ENCODE measurements at places on chromosomes 11 and 22.

- no peak for DNase-seq
Observed at GRCh38 chr11:119785131-119785530, 56.1 kb upstream of the NECTIN1 start.

GRCh38 chr22:49934160-49934890, 15.9 kb downstream of the CRELD2 start:
- no peak for DNase-seq

GRCh38 chr11:124751741-124752470, at the start of gene VSIG2:
Gene VSIG2 (minus strand): TSS chr11:124752255. CDS start chr11:124752137, 118 bp downstream.
- no peak for DNase-seq

GRCh38 chr11:65260302-65260701, 1.5 kb upstream of the POLA2 start:
- no peak for DNase-seq

DNA sequence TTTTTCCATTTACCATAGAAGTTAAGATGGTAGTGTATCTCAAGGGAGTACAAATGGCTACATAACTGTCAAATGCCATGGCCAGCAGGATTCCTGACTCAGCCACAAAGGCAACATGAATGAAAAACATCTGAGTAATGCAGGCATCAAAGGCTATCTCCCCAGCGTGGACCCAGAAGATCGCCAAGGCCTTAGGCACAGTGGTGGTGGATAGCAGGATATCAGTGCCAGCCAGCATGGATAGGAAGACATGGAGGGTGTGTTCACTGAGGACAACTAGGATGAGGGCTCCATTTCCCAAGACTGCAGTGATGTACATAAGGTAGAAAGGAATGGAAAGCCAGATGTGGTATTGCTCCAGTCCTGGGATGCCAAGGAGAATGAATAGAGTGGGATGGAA, 18.0 kb downstream of the OR52B2 start:
- no peak for DNase-seq

DNA sequence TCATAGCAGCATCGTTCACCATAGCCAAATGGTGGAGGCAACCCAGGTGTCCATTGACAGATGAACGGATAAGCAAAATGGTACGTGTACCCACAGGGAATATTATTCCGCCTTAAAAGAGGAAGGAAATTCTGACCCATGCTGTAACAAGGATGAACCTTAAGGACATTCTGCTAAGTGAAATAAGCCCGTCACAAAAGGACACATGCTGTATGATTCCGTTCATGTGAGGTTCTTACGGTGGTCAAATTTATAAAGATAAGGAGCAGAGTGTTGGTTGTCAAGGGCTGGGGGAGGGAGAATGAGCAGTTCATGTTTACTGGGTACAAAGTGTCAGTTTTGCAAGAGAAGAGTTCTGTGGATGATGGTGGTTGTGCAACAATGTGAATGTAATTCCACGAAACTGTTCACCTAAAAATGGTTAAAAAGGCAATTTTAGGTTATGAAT, 26.3 kb downstream of the APOL1 start:
- DNase-seq: no peak

DNA sequence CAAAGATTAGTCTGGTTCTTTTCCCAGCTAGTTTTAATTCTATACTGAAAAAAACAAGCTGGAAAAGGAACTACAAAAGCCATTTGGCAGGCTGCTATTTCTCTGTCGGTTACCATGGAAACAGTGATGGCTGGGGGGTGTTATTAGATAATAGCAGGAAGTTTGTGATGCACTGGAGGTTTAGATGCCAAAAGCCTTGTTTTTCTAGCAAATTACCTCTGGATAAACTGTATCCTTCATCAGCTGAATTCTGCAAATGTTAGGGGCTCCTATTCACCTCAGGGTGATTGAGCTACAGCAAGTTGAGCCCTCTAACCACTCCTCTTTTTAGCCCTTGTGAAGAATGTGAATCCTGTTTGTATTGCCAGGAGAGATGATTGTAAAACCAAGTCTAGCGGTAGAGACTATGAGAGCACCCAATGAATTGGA, 25.2 kb downstream of the ALKBH3 start:
- DNase-seq: no peak

- no peak for DNase-seq
Observed at GRCh38 chr11:8610532-8611116, 16.6 kb upstream of the STK33 start.

DNA sequence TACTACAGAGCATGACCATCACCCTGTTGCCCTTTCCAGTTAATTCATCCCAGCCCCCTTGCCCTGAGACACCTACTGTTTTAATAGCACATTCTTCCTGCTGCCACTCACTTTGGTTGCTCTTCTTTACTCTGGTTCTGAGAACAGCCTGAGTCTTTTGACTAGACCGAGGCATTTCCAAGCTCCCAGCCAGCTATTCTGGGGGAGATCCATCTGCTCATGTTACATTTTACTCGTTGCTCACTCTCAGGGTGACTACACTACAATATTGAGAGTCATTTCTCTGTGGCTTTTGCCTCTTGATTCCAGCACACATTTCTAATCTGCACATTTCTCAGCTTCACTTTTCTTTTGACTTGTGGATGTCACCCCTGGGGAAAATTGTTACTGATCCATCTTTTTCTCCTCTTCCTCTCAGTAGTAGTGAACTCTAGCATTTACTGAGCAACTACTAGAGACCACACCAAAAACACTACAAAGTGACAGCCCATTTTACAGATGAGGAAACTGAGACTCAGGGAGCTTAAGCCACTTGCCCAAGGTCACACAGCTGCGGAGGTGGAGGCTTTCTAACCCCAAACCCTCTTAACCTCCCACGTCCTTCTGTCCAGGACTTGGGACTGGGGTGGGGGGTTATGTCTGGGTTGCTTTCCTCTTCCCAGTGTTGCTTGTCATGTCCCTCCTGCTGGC, 117.8 kb downstream of the C11orf91 start:
- no peak for DNase-seq

DNA sequence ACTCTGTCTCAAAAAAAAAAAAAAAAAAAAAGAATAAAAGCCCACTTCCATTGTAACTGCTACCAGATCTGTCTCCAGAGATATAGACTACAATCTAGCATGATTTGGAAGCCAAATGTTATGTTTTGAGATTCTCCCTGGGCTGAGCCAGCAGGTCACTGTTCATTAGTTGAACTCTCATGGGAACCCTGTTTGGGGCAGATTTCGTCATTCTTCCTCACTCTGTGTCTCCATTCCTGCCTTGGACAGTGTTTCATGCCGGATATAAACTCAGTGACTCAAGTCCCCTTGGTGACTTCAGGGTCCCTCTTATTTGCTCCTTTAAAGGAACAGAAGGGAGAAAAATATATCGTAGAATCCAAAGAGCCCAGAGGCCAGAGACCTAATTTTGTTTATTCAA, 378.1 kb downstream of the LARGE1 start:
- DNase-seq: no peak

DNA sequence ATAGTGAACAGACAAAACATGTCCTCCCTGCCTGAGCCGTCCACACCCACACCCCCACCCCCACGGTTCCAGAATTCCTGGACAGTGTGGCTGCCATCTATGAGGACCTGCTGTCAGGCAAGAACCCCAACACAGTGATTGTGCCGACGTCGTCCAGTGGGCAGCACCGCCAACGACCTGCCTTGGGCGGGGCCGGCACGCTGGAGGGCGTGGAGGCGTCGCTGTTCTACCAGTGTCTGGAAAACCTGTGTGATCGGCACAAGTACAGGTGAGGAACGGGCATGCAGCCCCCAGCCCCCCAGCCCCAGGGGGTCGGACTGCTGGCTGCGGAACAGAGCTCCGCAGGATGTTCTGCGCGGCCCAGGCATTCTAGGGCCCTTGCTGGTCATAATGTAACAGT, 19.7 kb downstream of the ARFGAP2 start:
- no peak for DNase-seq

DNA sequence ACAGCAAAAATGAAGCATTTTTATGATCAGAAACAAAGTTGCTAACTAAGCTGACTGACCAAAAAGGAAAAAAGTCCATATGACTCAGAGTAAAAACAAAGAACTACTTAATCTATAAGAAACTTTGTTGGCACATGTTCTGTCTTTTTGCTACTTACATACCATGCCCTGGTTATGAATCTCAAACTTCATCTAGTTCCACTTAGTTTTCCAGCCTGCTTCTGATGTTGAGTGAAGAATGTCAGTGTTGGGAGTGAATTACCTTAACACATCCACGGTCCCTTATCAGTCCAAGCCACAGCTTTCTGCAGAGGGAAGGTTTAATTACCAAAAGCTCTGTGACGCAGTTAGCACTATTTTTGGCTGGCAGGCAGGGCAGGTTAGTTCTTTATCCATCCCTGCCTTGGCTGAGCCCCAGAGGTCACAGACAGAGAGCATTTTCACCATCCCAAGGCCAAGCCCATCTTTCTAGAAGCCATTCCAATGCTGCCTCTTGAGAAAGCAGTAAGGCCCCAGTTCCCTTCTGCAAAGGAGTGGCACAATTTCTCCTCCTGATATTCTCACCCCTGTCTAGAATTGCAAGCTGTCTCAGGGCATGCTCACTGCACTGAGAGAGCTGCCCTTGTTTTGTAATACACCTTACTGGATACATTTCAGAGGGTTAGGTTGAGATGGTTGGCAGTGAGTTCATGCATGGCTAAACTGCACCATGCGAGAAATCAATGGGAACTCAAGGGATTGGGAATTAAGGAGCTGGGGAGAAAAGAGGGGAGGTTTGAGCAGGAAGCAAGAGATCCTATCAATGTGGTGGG, 67.1 kb downstream of the SLC1A2 start:
- DNase-seq: no peak

GRCh38 chr11:109422870-109423465, 978 bp downstream of the C11orf87 start:
- DNase-seq: peak; percentile 54

GRCh38 chr22:26656891-26657851, at the start of gene MIAT:
Gene MIAT (plus strand): TSS chr22:26657588.
- peak; percentile 89 for DNase-seq

DNA sequence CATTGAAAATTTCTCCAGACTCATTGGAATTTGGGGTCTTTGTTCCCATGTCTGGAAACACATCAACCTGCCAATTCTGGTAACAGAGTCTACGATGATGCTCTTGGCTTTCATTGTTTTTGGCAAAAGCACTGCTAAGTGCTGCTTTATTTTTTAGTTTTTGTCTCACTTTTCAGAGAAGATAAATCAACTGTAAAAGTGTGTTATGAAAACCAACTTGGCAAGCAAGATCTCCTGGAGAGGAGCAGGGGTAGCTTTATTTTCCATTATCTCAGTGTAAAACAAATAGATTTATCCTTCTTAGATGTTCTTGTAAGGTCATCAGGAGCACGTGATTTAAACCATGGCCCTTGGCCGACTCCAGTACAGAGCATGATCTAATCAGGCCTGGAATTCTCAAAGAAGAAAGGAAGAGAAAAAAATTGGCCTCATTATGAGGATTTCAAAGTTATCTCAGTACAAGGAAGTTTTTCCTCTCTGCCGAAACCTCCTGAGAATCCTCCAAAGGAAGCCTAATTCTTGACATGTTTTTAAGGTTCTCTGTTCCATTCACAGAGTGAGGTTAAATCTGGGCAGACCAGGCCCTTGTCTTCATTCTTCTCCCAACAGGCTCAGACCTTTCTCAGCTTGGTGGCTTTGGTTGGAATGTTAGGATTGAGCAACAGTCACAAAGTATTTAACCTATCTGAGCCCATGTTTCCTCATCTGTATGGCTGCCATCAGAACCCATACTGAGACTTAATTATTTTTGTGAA, 16.4 kb upstream of the PAMR1 start:
- no peak for DNase-seq

- DNase-seq: peak; percentile 18
Observed at GRCh38 chr11:33930317-33931021, 38.6 kb upstream of the LMO2 start.

DNA sequence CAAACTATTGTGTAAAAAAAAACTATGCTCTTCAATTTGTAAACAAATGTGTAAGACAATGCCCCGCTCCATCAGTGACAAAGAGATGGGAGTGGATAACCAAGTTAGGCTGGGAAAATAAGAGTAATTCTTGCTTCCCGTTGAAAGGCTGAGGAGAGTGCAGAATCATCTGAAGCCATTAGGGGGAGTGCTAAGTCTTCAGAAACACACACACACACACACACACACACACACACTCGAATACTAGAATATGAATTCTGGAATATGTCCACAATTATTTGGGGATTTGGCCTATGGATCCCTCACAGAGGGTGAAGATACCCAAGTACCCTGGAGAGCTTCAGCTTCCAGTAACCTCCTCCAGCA, 27.8 kb upstream of the ROBO3 start:
- DNase-seq: peak; percentile 81

DNA sequence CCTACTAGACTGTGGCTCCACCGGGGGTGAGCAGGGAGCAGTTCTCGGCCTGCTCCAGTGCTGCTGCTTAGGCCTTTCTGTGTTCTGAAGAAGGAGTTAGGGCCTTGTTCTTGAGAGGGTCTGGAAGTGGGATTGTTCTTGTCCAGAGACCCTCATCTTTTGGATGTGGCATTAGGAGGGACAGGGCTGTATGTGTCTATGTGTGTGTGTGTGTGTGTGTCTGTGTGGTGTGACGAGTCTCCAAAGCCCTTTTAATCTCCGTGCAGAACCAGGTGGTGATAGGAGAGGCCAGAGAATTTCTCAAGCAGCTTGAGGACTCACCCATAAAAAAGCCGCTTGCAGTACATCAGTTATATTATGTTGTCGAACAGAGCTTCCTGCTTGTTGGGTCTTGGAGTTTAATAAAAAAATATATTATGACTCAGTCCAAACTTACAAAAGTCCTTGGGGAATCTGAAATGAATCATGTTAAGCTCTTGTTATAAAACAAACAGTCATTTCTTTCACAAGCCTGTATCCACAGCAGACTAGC, 196.5 kb downstream of the TENM4 start:
- DNase-seq: no peak

GRCh38 chr22:23014250-23014649, 56.1 kb upstream of the GNAZ start:
- DNase-seq: no peak

DNA sequence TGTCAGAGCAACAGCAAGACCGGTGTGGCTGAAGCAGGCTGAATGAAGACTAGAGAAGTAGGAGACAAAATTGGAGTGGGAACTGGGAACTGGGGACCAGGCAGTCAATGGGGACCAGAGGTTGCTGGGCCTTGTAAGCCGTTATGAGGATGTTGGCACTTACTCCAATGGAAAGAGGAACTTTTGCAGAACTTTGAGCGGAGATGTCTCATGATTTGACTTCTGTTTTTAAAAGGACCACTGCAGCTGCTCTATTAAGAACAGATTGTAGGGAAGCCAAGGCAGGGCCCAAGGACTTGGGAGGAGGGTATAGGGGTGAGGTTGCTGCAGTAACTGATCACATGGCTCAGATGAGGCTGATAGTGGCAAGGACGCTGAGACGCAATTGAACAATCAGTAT, 34.2 kb downstream of the IL18 start:
- DNase-seq: no peak

Data from neural progenitor cell (in vitro differentiated cells).